ENCODE measurements at places on chromosomes 7 and 10. TPM values are rescaled to one million over a fixed set of nuclear protein-coding genes. Genes with fewer than 3 reads are reported as not detected.
A peak's percentile ranks its signal among the peaks of the same experiment; 100 is the strongest.

Gene COMMD3
- 82.0 TPM for total RNA-seq

Gene CPA2
- total RNA-seq: 0.84 TPM

Gene NKX2-3
- total RNA-seq: not detected

Gene LHFPL3
- not detected for total RNA-seq

Gene SUN3
- total RNA-seq: not detected

Gene C10orf62
- not detected for total RNA-seq

Gene NYAP1
- total RNA-seq: 0.82 TPM

Gene PLEKHS1
- not detected for total RNA-seq

Gene CARD11
- total RNA-seq: 11.4 TPM

Gene ZNF503
- not detected for total RNA-seq

DNA sequence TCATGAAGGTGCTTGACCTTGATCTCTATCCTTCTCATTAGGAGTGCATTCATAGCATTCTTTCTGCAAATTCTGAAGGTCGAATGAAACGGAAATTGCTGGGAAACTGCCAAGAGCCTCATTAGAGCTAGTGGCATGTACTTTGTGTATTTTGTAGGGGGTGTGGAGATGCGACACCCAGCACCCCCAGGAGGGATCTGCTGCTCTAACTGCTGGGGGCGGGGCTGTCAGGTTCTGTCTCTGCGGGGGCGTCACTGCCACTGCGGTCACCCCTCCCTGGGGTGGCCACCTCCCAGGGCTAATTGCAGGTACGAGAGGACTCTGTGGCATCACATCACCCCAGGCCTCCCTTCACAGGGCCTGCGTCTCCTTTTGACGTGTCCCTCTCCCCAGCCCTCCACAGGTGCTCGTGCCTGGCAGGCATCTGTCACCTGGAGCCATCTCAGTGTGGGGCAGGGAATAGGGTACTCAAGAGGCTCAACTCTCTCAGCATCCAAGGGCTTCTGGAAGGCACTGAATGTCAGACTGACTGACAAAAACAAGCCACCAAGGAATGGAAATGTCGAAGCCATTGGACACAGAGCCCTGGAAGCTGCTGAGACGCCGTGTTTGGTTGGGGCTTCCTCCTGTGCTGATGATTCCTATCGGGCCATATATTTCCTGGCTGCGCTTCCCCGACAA lies 151.1 kb downstream of the ACTR3B start:
- no peak overlapping the region for H3K27ac ChIP-seq
- H3K27me3 ChIP-seq: peaks cover 23% of the 10 kb centered on the region
- no peak for DNase-seq
- no peaks in the 10 kb centered on the region for H3K4me1 ChIP-seq

DNA sequence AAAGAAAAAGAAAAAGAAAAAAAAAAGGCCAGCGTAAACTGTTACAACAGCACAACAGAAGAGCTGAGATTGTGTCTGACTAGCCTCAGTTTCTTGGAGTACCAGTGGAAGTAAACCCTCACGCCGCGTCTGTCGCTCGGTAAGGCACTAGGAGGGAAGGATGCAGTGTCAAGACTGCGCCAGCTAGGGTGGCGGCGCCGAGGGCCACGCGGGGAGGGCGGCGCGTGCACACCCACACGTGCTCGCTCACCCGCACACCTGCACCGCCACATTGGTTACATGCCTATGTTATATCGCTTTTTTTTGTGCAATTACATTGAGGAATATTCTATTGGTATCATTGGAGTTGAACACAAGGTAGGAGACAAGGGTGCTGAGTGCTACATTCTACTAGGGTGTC lies 48.2 kb downstream of the CLEC2L start:
- peaks cover 7% of the 10 kb centered on the region for H3K36me3 ChIP-seq
- no peak for DNase-seq
- no peaks in the 10 kb centered on the region for H3K27me3 ChIP-seq
- no peak overlapping the region for H3K4me3 ChIP-seq

- no peak for DNase-seq
- no peak overlapping the region for H3K4me3 ChIP-seq
- no peak overlapping the region for H3K27ac ChIP-seq
- no peaks in the 10 kb centered on the region for H3K36me3 ChIP-seq
- H3K27me3 ChIP-seq: no peaks in the 10 kb centered on the region
Measured at GRCh38 chr10:132175907-132176581, 10.7 kb upstream of the DPYSL4 start.

- H3K27ac ChIP-seq: no peak overlapping the region
- no peaks in the 10 kb centered on the region for H3K27me3 ChIP-seq
- no peak overlapping the region for H3K4me3 ChIP-seq
- peaks cover 60% of the 10 kb centered on the region for H3K36me3 ChIP-seq
- H3K4me1 ChIP-seq: no peaks in the 10 kb centered on the region
Measured at GRCh38 chr10:6115824-6116350, 27.1 kb downstream of the RBM17 start.

DNA sequence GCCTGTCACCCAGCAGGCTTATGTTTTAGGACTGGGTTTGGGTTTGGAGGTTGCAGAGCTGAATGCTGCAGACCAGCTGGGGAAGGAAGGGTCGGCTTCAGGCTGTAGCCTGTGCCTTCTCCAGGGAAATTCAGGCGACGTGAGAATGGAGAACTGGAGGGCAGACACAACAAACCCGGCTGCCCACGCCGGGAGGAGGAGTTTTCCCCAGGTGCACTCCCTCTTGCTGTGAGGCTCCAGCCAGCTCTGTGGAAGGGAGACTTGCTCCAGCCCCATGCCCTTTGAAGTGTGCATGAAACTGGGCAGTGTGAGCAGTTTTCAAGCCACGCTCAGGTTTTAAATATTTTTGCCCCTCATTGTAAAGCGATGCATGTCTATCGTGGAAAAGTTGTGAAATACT lies 279.1 kb downstream of the CCSER2 start:
- no peaks in the 10 kb centered on the region for H3K4me1 ChIP-seq
- H3K27me3 ChIP-seq: peaks cover 16% of the 10 kb centered on the region
- no peak for DNase-seq

GRCh38 chr10:79054203-79055099 lies 14.3 kb upstream of the ZMIZ1 start:
- no peak overlapping the region for H3K4me3 ChIP-seq
- H3K4me1 ChIP-seq: peaks cover 10% of the 10 kb centered on the region
- H3K27me3 ChIP-seq: no peaks in the 10 kb centered on the region
- H3K36me3 ChIP-seq: no peaks in the 10 kb centered on the region

DNA sequence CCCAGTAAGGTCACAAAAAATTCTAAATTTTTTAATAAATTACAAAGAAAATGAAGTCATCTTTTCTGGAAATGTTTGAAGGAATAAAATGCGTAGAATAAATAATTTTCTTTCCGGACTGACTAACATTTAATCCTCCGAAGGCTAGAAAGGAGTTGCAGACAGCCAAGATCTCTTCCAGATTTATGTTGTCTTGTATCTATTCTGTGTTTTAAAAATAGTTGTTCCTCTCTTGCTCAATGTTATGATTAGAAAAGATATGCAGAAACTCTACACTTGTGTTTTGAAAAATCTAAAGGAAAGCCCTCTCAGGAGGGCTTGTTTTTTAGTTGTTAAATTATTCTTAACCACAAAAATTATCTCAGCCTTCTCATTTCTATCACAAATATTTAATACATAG lies 70.7 kb downstream of the MACC1 start:
- H3K27ac ChIP-seq: no peak overlapping the region
- no peak overlapping the region for H3K4me3 ChIP-seq
- peaks cover 2% of the 10 kb centered on the region for H3K36me3 ChIP-seq

- DNase-seq: no peak
- H3K4me3 ChIP-seq: no peak overlapping the region
- H3K4me1 ChIP-seq: no peaks in the 10 kb centered on the region
- H3K36me3 ChIP-seq: no peaks in the 10 kb centered on the region
- no peak overlapping the region for H3K27ac ChIP-seq
Measured at GRCh38 chr7:15929411-15929810, 242.9 kb upstream of the MEOX2 start.

GRCh38 chr10:88017781-88018180 lies 154.4 kb downstream of the PTEN start:
- no peak overlapping the region for H3K27ac ChIP-seq
- H3K36me3 ChIP-seq: no peaks in the 10 kb centered on the region
- no peaks in the 10 kb centered on the region for H3K4me1 ChIP-seq
- H3K27me3 ChIP-seq: no peaks in the 10 kb centered on the region

- H3K27ac ChIP-seq: no peak overlapping the region
- no peak for DNase-seq
- H3K27me3 ChIP-seq: peaks cover 23% of the 10 kb centered on the region
- no peaks in the 10 kb centered on the region for H3K4me1 ChIP-seq
- no peaks in the 10 kb centered on the region for H3K36me3 ChIP-seq
Measured at GRCh38 chr10:48807791-48808470, 123.3 kb downstream of the WDFY4 start.

GRCh38 chr7:75688200-75689136 lies 50.3 kb downstream of the HIP1 start:
- H3K27ac ChIP-seq: no peak overlapping the region
- no peaks in the 10 kb centered on the region for H3K27me3 ChIP-seq
- H3K4me1 ChIP-seq: no peaks in the 10 kb centered on the region
- DNase-seq: no peak
- no peak overlapping the region for H3K4me3 ChIP-seq

GRCh38 chr7:94264756-94265155 lies 129.9 kb upstream of the COL1A2 start:
- H3K4me1 ChIP-seq: no peaks in the 10 kb centered on the region
- H3K27me3 ChIP-seq: no peaks in the 10 kb centered on the region

DNA sequence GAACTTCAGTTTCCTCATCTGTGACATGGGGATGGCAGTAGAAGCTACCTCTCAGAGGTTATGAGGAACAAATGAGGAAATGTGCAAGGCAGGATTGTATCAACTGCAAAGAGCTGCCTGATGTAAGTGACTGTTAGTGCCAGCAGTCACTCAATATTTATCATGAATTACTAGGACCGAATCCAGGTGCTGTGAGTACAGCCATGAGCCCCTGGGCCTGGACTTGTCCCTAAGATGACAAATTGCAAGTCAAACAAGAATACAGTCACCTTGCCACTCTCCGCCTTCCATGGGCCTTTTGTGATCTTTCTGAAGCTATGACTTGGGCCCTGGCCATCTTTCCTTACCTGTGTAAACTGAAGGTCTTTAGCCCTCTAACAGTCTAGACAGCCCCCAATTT lies 27.7 kb upstream of the TLX1 start:
- H3K4me1 ChIP-seq: no peaks in the 10 kb centered on the region
- H3K27me3 ChIP-seq: peaks cover 42% of the 10 kb centered on the region
- H3K4me3 ChIP-seq: no peak overlapping the region
- H3K36me3 ChIP-seq: no peaks in the 10 kb centered on the region
- DNase-seq: no peak
- no peak overlapping the region for H3K27ac ChIP-seq

GRCh38 chr7:6232534-6232933 lies 39.9 kb downstream of the CYTH3 start:
- no peak overlapping the region for H3K27ac ChIP-seq
- no peaks in the 10 kb centered on the region for H3K36me3 ChIP-seq
- H3K4me1 ChIP-seq: peaks cover 18% of the 10 kb centered on the region
- H3K27me3 ChIP-seq: no peaks in the 10 kb centered on the region
- no peak for DNase-seq

GRCh38 chr7:23403970-23404369 lies 66.3 kb downstream of the IGF2BP3 start:
- no peak overlapping the region for H3K27ac ChIP-seq
- H3K36me3 ChIP-seq: peaks cover 82% of the 10 kb centered on the region
- H3K27me3 ChIP-seq: no peaks in the 10 kb centered on the region
- DNase-seq: no peak

GRCh38 chr7:106870983-106871410 lies 5.9 kb downstream of the PIK3CG start:
- peaks cover 64% of the 10 kb centered on the region for H3K36me3 ChIP-seq
- no peak overlapping the region for H3K4me3 ChIP-seq
- no peaks in the 10 kb centered on the region for H3K27me3 ChIP-seq
- H3K27ac ChIP-seq: peak overlapping the region; percentile 41

DNA sequence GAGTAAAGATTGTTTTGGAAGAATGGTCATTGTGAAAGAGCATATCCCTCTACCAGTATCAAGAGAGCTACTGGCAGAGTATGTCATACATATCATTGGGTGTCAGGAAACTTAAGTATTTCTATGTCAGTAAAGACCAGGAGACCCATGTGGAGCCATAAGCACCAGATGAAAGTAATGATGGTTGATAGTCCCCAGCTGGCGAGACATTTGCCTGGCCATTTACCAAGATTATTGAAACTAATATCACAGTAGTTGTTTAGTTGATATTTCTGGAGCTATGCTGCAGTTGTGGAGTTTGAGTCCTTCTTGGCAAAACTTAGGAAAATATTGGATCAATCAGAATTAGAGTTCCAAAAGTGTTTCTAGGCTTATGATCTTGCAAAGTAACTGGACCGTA lies 114.8 kb downstream of the SNX10 start:
- no peaks in the 10 kb centered on the region for H3K27me3 ChIP-seq
- H3K4me3 ChIP-seq: no peak overlapping the region
- DNase-seq: no peak
- H3K4me1 ChIP-seq: peaks cover 13% of the 10 kb centered on the region

DNA sequence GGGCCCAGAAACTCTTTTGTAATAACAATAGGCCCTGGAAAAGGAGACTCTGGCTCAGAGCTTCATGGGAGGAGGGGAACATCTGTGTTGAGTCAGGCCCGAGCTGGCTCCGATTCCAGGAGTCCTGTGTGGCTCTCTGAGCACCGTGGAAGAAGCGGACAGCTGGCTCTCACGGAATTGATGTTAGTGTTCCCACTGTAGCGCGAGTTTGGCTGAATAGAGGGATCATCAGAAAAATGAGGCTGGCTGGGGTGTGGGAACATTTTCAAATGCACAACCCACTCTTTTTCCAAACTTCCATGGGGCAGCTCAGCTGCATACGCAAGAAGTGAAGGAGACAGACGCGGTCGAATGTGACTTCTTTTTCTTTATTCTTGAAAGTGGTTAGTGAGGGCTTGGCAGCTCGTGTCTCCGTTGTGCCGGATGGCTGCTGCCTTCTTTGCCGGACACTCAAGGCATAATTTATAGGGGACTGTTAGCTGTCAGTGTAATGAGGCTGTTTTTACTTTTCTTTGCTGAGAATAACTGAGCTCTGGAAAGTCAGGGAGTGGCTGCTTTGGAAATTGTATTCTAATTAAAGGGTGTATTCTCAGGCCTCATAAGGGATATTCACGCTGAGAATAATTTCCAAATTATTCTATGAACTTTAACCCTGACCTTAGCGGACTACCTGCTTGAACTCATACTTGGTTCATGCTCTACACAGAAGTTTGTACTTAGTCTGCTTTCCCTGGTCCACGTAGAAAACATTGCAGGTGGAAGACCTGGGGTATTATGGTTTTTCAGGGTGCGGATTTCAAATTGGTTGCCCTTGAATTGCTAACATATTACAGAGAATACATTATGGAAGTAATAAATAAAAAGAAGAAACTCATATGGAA lies 23.1 kb downstream of the MDFIC start:
- H3K4me1 ChIP-seq: no peaks in the 10 kb centered on the region
- DNase-seq: no peak
- H3K4me3 ChIP-seq: no peak overlapping the region
- H3K27ac ChIP-seq: no peak overlapping the region
- no peaks in the 10 kb centered on the region for H3K27me3 ChIP-seq
- H3K36me3 ChIP-seq: no peaks in the 10 kb centered on the region

GRCh38 chr7:192701-193480 lies 520 bp downstream of the FAM20C start:
- H3K27ac ChIP-seq: no peak overlapping the region
- no peaks in the 10 kb centered on the region for H3K4me1 ChIP-seq
- H3K36me3 ChIP-seq: no peaks in the 10 kb centered on the region
- H3K4me3 ChIP-seq: no peak overlapping the region
- DNase-seq: no peak
- peaks cover 84% of the 10 kb centered on the region for H3K27me3 ChIP-seq
